Anterior cingulate cortex (tissue), 58 donors: ENCODE measurements at places on chromosomes 12 and 14.

GRCh38 chr14:101559624-101560533 is 1.4 kb upstream of the DIO3 start:
- no peak for DNase-seq

GRCh38 chr12:130620281-130620680 is 95.8 kb downstream of the RIMBP2 start:
- no peak for DNase-seq

DNA sequence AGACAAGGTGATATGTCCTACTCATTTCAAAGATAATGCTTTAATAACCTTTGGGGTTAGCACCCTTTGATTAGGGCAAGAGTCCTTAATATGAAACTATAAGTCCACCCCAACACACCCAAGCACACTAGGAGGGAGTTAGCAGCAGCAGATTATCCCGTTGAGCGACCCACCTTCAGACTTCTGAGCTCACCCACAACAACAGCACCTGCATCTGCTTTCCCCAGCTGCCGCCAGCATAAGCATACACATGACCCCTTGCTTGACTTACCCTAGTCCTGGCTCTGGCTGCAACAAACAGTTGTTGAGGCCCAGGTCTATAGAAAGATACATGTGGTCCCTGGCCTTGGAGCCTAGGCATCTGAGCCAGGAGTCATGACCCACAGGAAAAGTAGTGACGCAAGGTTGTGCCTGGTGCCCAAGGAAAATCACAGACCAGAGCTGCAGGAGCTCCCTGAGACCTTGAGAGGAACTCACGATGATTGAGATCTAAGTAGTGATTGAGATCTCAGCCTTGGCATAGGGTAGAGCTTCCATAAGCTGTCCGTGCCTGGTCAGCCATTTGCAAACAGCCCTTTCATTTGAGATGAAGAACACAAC is 19.0 kb downstream of the ZDHHC22 start:
- DNase-seq: no peak

DNA sequence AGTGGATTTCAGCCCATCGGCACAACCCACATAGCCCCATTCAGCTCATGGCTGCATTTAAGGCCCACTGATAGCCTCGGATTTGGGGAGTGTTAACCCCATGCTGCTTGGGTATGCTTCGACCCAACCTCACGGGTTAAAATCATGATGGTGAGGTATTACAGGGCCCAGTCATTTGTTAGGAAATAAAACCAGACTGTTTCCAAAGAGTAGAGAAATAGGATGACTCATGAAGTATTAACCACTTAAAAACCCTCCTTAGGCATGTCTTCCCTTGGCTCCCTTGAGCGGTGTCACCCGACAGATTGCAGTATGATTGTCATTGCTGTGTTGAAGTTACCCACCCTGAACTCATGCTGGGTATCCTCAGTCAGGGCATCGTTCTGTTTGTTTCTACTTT is 289.1 kb downstream of the CACNA1C start:
- no peak for DNase-seq
